ENCODE measurements at places on chromosomes 1 and 21.

DNA sequence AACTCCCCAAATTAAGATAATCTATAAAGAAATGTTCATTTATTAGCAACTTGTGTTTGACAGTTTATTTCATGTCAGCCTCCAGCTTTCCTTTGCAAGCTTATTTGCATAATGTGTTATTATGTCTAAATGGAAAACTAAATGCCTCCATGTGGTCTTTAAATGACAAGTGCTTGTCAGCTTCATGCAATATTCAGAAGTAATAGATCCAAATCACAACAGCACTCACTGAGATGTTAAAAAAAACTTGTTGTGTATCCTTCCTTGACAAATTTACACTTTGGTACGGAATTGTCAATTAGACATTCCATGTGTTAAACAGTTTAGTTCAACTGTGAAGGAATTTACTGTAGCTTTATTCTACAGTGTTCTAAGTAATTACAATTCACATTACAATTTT, 124.4 kb upstream of the PTBP2 start:
- no peak for DNase-seq

GRCh38 chr1:54805981-54806381, 4.9 kb upstream of the TTC22 start:
- no peak for DNase-seq

- no peak for DNase-seq
Measured at GRCh38 chr1:152543820-152544219, 22.8 kb downstream of the LCE3E start.

- DNase-seq = no peak
Measured at GRCh38 chr1:180975551-180975950, 47.1 kb downstream of the STX6 start.

- no peak for DNase-seq
Measured at GRCh38 chr1:221045151-221045550, 165.9 kb downstream of the HLX start.

- DNase-seq = no peak
Measured at GRCh38 chr1:106680216-106680615, 376.3 kb upstream of the PRMT6 start.

DNA sequence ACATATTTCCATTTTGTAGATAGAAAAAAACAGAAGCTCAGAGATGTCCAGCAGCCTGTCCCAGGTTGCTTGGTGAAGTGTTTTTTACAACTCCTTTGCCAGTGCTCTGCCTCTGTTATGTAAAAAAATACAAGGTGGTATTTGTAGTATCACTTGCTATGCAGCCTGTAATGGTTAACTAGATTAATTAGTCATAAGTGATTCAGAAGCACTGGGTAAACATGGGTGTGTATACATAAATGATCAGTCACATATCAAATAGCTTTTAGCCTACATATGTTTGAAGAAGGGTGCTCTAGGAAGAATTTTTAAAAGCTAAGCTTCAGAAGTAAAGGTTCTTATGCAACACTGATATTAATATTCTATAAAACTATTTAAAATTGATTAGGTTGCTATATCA, 70.0 kb upstream of the MAGI3 start:
- no peak for DNase-seq

DNA sequence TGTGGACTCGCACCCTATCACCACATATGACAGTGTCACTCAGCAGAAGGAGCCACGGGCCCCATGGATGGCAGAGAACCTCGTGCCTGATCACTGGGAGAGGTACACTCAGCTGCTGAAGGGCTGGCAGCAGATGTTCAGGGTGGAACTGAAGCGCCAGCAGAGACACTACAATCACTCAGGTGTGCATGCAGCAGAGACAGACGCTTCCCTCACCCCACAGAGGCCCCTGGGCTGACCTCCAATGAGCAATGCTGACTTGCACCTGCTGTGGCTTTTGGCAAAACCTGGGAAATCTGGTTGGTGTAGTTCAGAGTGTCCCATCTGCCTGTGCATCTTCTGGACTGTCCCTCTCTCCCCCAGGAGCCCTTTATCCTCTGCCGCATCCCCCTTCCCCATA, 51.9 kb downstream of the KIAA1614 start:
- no peak for DNase-seq

GRCh38 chr1:87683196-87683956, 354.7 kb downstream of the LMO4 start:
- no peak for DNase-seq

- DNase-seq = no peak
Measured at GRCh38 chr1:100322436-100323211, 29.7 kb upstream of the CDC14A start.

GRCh38 chr1:84836145-84836544, 56.9 kb downstream of the LPAR3 start:
- no peak for DNase-seq

DNA sequence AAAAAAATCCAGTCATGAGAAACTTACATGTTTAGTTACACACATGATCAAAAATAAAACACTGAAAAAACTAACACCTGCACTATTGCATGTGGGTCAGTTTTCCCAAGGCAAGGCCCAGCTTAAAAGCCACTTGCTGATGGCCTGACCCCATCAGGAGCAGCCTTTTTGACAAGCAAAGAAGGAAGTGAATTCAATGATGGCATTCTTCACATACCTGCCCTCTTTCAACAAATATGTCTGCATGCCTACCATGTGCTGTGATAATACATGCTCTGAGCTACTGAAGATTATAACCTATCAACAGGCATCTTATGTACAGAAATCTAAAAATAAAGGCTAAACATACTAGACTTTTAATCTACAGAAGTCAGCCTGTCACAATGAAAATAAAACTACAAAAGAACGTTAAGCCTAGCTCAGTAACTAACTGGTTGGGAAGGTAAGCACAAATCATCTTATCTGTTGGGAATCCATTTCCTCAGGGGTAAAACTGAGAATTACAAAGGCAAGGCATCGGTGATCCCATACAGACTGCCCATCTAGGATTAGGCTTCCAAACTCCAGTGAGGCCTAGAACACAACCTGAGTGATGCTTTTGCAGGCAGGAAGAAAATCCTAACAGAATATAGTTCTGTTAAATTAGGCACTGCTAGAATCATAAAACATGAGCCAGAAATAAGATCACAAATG, 14.5 kb downstream of the SORT1 start:
- DNase-seq = no peak

GRCh38 chr1:2976180-2976562, 45.1 kb upstream of the ACTRT2 start:
- DNase-seq = no peak

DNA sequence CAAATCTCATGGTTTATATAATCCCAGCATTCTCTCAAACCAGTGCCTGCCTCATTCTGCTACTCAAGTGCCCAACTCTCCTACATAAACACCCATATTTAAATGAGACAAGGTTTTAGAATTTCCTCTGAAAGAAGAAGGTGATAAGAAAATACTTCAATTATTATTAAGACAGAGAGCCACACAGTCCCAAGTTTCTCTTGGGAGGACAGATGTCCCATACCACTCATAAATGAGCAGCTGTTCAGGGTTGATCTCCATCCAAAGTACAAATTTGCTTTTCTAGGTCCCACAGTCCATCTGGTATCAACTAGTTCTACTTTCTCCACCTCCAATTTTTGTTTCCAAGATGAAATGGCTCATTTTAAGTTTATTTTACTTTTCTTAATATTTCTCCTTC, 11.3 kb downstream of the DCAF8 start:
- DNase-seq = no peak

DNA sequence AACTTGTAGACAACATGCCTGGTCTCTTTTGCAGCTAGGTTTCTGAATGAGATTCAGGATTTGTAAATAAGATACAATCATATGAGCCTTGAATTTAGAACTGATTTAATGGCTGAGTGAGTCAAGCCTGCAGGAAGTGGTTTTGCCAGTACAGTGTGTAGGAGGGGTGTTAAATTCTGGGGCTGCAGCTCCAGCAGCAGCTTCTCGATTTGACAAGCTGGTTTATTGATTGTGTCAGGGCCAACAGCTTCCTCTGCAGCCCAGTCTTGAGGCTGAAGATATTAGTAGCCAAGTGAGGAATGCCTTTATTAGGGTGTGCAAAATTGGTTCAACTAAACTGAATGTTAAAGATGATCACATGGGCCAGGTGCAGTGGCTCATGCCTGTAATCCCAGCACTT, 11.5 kb upstream of the PLA2G5 start:
- DNase-seq = no peak

Measured in MM.1S (cell line).